T-helper 2 cell (primary cell): ENCODE measurements at places on chromosomes 1 and 21.

GRCh38 chr1:229114315-229114714 lies 156.6 kb upstream of the RAB4A start:
- no peak for DNase-seq

- no peak for DNase-seq
Observed at GRCh38 chr1:217525773-217526490, 105.0 kb downstream of the GPATCH2 start.

DNA sequence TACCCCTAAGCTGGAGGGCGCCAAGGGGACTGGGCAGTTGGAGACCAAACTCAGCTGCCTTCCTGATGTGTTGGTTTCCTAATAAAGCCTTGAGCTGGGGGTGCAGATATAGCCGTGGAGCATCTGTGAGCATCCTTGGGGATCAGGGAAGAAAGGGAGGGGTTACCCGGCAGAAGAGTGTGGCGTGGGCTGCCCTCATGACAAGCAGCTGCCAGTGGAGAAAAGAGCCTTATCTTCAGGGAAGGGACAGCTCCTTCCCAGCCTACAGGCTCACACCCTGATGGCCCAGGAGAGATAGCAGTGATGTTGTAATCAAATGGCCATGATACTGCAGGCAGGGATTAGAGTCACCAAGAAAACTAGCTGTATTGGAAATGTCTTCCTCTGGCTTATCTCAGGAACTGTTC lies 10.8 kb upstream of the NFASC start:
- no peak for DNase-seq

- no peak for DNase-seq
Observed at GRCh38 chr1:183370399-183371058, 47.7 kb downstream of the NMNAT2 start.

- DNase-seq: no peak
Observed at GRCh38 chr1:65480684-65481405, 60.4 kb downstream of the LEPR start.

DNA sequence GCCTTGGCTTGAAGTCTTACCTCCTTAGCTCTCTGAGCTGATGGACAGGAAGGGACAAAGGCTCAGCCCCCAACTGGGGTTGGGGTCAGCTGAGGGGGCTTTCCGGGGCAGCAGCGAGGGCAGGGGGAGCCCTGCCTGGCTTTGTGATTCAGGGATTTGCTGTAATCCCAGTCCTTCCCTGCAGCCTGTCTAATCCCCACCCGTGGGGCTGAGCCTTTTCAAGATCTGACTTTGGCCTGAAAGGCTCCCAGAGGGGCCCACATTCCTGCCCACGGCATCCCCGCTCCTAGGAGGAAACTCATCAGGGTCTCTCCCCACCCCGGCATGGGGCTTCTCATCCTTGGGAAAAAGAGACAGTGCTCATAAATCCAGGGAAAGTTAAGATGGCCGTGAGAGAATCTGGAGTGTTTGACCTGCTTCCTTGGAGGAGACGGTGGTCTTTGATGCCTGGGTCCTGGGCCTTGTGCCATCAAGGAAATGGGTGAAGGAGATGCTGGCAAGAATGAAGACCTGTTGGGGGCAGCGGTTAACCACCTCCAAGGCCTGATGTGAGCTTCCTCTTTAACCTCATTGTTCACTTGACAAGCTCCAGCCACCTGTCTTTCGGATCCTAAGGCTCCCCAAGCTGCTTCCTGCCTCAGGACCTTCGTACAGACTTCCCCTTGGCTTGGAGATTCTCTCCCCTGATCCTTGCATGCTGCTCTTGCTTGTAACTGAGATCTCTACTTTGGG lies 83.1 kb upstream of the WNT4 start:
- no peak for DNase-seq

DNA sequence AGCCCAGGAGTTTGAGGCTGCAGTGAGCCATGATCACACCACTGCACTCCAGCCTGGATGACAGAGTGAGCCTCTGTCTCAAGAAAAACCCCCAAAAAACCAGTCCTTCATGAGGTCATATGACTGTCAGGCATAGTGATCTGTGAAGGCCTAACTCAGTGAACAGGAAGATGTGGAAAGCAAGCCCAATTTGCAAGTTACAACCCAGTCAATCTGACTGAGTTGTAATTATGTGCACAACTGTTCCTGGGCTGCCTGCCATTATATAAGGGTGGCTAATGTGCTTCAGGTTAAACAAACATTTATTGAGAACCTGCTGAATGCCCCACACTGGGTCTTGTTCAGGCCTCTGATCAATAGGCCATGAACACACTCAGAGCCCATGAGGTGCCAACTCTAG lies 38.2 kb upstream of the KIRREL1 start:
- no peak for DNase-seq

- no peak for DNase-seq
Observed at GRCh38 chr1:28836421-28836956, 24.5 kb downstream of the OPRD1 start.

DNA sequence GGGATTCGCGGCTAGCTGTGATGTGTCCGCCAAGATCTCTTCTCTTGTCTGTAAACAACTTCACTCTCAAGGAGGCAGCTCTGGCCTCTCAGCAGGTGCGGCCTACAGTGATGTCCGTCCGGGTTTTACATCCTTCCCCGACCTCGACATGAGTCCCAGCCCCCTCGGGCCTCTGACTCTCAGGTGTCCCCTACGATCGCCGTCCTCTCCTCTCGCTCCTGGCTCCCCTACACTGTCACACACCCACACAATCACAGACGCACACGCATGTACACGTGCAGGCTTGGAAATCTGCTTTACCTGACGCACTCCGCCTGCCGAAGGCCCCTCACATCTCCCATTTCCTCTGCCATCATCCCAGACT lies 797 bp upstream of the RSPH1 start:
- DNase-seq: no peak

- no peak for DNase-seq
Observed at GRCh38 chr1:76113446-76113845, 38.9 kb downstream of the ST6GALNAC3 start.

- no peak for DNase-seq
Observed at GRCh38 chr1:7558921-7559869, 211.9 kb upstream of the VAMP3 start.

GRCh38 chr1:213281640-213282301 lies 230.7 kb downstream of the RPS6KC1 start:
- no peak for DNase-seq

DNA sequence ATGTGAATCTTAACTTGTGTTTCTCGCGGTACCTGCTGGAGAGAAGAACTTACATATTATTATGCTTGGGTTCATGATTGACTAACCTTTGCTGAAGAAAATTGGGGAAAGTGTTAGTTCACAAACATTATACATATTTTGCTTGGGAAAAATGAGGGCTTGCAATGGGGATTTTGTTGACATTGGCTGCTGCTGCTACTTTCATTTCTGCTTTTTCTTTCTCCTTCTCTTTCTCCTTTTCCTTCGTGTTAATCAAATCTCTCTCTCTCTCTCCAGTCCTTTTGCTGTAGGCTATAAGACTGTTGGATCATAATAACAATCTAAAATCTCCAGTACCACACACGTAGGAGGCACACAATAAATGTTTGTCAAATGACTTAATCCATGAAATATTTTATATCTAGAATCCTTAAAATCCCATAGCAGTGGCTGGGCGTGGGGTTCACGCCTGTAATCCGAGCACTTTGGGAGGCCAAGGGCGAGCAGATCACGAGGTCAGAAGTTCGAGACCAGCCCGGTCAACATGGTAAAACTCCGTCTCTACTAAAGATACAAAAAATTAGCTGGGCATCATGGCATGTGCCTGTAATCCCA lies 23.0 kb downstream of the IRF2BP2 start:
- no peak for DNase-seq

- peak; percentile 76 for DNase-seq
Observed at GRCh38 chr21:14547834-14548513, 1.9 kb upstream of the SAMSN1 start.

DNA sequence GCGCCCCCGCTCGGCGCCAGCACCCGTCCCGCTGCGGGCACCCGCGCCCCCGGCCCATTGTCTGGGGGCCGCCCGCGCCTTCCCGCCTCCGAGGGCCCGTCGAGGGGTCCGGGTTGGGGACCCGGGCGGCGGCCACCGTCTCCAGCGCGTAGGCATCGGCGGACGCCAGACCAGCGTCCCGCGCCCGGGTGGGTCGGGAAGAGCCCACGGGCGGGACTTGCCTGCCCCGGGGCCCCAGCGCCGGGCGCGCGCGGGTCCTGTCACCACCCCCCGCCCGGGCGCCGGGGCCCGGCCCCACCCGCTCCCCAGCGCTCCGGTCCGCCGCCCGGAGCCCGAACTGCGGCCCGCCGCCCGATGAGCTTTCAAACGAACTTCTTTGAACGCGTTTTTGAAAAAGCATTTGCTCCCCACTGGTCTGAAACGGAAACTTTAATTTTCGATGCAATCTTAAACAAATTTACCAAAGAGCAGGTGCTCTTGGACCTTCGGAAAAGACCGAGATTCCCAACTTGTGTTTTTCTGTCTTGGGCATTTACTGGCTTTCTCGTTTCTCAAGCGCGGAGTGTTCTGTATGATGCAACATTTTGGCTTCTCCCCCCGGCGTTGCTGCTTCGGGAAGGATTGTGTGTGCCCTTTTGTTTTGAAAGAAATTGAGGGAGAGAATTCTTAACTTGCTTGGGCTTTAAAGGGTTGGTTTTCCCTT lies 615 bp downstream of the CLIC4 start:
- no peak for DNase-seq

GRCh38 chr1:244603498-244603897 lies 49.4 kb upstream of the DESI2 start:
- DNase-seq: peak; percentile 10

GRCh38 chr1:36576118-36576517 lies 93.4 kb upstream of the CSF3R start:
- peak; percentile 13 for DNase-seq

DNA sequence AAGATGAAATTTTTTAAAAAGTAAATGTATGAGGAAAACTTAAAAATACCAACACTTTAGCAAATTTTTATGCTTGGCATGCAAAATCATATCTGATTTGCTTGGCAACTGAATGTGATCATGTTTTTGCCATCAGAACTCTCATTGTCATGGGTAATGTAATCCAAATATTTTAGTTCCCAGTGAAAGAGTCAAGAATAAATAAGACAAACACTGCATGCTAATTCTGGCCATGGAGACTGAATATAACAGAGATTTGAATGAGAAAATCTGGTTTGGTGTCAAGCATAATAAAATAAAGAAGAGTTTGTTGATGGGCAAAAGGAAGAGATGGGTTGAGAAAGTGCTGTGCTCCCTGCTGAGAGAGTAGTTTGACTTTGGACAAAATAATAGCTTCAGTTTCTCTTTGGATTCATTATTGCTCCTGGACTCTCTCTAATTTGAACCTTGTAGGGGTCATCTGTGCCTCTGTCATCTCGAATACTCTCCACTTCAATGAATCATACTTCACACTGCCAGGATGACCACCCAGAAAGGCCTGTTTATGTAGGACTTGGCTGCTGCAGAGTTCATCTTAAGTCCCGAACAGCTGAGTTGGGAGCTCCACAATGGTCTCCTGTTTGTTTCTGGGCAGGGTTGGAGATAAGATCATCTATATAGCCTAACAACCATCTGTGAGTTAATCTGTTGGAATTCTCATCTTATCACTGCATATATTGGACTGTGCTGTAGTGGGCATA lies 34.4 kb downstream of the ADAMTS1 start:
- DNase-seq: no peak

DNA sequence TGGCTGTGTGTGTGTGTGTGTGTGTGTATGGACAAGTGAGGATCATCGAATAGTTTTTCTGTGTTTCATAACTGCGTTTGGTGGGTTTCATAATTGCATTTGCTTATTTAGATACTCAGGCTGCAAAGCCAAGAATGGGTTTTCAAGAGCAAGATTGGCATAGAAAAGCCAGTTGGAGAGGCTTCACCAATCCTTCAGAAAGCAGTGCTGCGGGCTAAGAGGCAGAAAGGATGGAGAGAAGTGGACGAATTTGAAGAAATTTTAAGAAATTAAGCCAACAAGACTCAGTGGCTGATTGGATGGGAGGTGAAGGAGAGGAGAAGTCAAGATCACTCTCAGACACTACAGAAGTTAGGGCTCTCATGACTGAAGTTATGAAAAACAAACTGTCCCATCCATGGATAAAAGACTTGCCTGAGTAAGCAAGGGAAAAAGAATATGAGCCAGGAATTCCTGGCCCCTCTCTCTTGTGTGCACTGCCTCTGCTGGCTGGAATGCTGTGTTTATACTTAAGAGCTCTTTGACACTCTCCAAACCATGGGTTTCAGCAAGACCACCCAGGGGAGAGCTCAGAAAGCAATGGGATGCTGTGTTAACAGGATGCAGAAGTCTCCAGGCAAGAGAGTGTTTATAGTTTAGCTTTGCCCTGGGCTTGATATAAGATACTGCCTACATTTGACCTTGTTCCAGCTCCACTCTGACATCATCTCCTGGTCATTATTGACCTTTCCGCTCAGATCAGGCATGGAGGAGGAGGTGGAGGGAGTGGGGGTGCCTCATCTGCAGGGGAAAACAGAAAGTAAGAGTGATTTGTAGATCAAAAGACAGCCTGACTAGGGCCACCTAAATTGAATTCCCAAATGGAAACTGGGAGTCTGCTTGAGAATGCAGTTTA lies 232.0 kb upstream of the PLXNA2 start:
- DNase-seq: no peak

DNA sequence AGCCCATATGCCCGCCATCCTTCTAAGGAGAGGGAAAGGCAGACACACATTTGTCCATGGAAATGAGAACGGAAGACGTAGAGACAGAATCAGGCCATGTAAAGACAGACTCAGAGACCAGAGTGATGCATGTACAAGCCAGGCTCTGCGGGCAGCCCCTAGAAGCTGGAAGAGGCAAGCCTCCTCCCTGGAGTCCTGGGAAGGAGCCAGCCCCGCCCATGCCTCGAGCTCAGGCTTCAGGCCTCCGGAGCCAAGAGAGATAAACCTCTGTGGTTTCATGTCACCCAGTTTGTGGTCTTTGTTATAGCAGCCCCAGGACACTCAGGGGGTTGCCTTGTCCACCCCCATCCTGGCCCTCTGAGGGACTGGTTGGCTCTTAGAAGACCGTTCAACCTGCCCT lies 11.6 kb downstream of the PDE9A start:
- DNase-seq: no peak

- DNase-seq: no peak
Observed at GRCh38 chr1:163928069-163928468, 606.3 kb downstream of the NUF2 start.

DNA sequence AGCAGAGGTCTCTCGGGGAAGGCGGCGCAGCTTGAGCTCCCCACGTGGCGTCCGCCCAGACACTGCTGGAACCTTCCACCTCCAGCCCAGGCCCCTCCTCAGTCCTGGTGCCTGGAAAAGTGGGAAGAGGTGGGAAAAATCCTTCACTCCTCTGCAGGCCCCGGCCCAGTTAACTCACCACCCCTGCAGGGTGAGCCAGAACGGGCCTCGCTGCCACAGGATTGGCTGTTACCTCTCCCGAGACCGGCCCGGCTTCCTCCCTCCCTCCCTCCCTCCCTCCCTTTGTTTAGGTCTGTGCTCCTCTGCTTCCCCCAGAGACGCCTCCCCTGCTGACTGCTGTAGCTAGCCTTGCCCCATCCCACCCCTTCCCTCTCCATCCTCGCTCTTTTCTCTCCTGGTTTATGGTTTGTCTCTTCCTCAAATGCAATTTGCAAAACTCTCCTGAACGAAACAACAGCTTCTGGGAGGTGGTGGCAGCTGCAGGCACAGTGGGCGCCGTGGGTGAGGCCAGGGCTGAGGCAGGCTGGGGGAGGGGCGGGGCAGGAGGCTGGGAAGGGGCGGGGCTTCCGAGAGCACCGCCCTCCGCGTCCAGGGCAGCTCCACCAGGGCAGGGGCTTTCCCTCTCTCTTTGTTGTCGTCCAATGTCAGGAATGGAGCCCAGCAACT lies 6.5 kb downstream of the CAPN9 start:
- DNase-seq: no peak

GRCh38 chr21:44818640-44819011 lies 764 bp upstream of the SUMO3 start:
- no peak for DNase-seq
